Ascending aorta (tissue), 2 donors: ENCODE measurements at places on chromosomes 3 and 15. TPM values are rescaled to one million over a fixed set of nuclear protein-coding genes. Genes with fewer than 3 reads are reported as not detected.

DNA sequence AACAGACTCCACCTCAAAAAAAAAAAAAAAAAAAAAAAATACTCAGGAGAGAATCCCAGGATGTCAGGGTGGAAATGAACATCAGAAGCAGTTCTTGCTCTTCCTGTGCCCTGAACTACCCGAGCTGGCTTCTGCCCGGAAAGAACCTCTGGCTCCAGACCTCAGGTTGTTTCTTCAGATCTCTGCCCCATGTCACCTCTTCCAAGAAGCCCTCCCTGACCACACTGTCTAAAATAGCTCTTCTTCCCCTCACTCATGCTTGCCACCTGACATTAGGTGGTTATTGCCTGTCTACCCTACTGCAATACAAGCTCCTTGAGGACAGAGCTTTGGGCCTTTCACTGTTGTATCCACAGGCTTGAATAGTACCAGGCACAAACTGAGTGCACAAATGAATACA, 8.2 kb downstream of the TKT start:
- DNase-seq = no peak

GRCh38 chr3:101848326-101848725, 988 bp upstream of the NFKBIZ start:
- no peak for DNase-seq

DNA sequence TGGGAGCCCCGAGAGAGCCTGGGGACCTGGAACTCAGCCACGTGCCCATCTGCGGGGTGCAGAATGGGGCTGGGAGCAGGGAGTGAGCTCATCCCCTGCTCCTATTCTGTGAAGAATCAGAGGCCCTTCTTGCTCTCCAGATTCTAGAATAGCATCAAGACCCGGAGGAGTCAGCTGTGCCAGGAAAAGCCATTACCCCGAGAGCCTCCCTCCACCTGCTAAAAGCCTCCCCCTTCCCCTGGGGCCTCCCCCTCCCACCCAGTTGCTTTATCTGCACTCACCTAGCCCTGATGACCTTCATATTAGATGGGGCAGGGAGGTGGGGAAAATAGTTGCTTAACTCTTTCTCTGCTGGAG, 23.1 kb downstream of the CCDC33 start:
- DNase-seq = no peak

DNA sequence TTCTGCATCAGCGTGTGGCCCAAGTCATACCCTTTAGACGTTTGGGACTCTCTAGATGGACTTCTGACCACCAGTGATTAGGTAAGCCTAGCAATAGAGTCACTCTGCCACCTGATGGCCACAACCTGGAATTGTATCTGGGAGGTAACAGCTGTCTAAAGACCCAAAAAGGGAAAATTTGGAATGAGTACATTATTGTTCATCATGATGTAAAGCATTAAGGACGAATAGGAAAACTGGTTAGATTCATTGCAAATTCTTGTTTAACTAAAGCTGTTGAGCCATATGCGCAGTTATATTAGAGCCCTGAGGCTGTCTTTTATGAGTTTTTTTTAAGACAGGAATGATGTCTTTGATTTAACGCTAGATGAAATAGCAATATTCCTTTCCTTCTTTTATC, 63.6 kb downstream of the FAM81A start:
- DNase-seq = no peak

NANOGP8 gene
- total RNA-seq = not detected

ACP3 gene
- 0.43 TPM for total RNA-seq

GRCh38 chr3:38017445-38018295, 11.8 kb downstream of the PLCD1 start:
- no peak for DNase-seq

- DNase-seq = no peak
Measured at GRCh38 chr15:52289629-52290081, 5.9 kb downstream of the MYO5C start.

DNA sequence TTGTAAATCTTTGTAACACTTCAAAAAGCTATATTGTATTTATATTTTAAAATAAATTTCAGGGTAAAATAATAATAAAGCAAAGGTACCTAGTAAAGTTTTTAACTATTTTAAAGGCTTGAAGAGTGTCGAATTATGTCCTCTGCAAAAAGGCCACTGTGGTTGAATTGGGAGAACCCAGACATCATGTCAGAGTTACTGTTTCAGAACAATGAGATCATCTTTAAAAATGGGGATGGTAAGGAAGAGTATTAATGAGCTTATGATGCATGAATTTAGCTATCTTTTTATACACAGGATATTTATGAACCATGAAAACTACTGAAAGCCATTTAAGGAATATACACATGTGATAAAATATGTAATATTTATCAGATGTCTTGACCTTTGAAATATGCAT, 26.3 kb downstream of the KCNMB3 start:
- DNase-seq = no peak

DNA sequence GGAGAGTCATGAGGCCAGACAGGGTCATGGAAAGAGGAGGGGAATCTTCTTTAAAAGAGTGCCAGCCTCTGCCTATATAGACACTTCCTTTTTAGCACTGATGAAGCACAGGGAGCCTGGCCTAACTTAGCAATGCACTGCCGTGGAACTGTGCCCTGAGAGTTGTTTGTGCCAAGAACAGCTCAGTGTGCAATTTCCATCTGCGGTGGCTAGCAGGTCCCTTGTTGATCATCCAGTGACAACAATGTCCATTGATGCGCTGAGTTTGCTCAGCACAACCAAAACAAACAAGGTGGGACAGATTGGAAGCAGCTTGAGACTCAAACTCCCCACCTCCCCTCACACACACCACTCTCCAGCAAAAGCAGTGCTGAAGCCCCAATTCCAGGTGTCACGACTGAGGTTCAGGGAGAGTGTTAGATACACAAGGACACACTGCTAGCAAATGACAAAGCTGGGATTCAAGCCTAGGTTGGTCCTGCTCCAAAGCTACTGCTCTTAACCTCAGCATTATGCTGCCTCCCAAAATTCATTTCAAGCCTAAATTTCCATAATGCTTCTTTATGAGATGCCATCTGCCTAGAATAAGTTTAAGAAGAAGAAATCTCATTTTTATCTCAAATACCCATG, 316.6 kb upstream of the UBE2E2 start:
- no peak for DNase-seq

DNA sequence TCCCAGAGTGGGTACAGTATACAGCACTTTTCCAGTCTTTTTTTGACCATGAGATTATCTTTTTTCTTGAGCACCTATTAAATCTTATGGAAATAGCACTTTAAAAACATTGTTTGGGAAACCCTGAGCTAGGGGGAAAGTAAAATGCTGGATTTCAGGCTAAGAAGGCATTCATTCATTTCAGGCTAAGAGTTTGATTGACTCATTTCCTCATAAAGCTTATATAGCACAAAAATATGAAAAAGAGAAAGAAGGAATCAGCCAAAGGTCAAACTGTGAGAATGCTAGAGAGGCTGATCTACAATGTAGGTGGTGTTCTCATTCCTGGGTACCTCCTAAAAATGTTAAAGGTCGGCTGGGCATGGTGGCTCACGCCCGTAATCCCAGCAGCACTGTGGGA, 10.5 kb downstream of the TTC23 start:
- no peak for DNase-seq

TPRG1 gene
- 6.4 TPM for total RNA-seq

SLC28A2 gene
- not detected for total RNA-seq

DNA sequence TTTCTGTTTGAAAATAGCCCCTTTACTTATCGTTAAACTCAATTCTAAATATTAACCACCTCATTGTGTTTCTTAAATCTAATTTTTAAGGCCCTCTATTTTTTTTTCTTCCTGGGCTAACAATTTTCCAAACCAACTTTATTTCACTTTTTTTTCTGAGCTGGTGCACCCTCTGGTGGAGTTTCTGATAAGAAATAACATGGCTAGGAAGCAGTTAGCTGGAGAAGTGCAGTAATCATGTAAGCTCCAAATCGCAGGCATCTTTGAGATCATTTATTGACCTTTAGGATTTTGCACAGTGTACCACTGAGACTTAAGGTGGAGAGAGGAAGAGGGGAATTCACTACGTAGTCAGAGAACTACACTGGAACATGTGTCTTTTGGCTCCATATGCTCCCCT, 6.4 kb downstream of the TMEM207 start:
- DNase-seq = no peak

- DNase-seq = no peak
Measured at GRCh38 chr15:100832149-100832942, 47.3 kb upstream of the ALDH1A3 start.

RBP2 gene
- total RNA-seq = not detected

DNA sequence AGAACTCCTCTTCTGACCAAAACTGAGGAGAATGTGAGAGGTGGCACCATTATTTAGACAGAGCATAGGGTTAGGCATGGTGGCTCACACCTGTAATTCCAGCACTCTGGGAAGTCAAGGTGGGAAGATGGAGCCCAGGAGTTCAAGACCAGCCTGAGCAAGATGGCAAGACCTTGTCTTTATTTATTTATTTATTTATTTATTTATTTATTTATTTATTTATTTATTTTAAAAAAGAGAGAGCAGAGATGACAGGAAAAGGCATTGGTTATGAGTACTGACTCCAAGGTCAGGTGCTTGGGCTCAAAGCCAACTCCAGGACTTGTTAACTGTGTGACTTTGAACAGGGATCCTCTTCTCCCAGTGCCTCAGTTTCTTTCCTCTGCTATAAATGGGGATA, 217.7 kb downstream of the MEX3B start:
- no peak for DNase-seq
